ENCODE measurements at places on chromosomes 2 and 18. TPM values are rescaled to one million over a fixed set of nuclear protein-coding genes. Genes with fewer than 3 reads are reported as not detected.

DNA sequence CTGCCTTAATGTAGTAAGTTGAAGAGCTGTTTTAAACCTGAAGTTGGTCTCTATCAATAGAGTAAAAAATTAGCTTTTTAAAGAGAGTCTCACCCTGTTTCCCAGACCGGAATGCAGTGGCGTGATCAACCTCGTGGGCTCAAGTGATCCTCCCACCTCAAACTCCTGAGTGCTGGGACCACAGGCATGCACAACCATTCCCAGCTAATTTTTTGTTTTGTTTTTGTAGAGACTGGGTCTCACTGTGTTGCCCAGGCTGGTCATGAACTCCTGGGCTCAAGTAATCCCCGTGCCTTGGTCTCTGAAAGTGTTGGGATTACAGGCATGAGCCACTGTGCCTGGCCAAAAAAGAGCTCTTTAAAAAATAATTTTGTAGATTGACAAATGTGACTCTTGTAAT is 40.3 kb downstream of the CRIM1 start:
- no peak for DNase-seq
- peaks cover 2% of the 10 kb centered on the region for H3K36me3 ChIP-seq
- H3K27ac ChIP-seq = no peak overlapping the region
- H3K27me3 ChIP-seq = no peaks in the 10 kb centered on the region
- H3K4me1 ChIP-seq = no peaks in the 10 kb centered on the region

GRCh38 chr18:55240978-55241377 is 281.7 kb upstream of the CCDC68 start:
- H3K4me3 ChIP-seq = no peak overlapping the region
- H3K36me3 ChIP-seq = peaks cover 13% of the 10 kb centered on the region
- H3K27ac ChIP-seq = peak overlapping the region; percentile 37
- H3K4me1 ChIP-seq = peaks cover 13% of the 10 kb centered on the region
- peak; percentile 69 for DNase-seq
- H3K27me3 ChIP-seq = no peaks in the 10 kb centered on the region

IFT172 gene
- total RNA-seq = 17.8 TPM

RGPD4 gene
- 0.04 TPM for total RNA-seq

- no peak for DNase-seq
- H3K4me3 ChIP-seq = no peak overlapping the region
- H3K4me1 ChIP-seq = no peaks in the 10 kb centered on the region
- H3K27me3 ChIP-seq = peaks cover 3% of the 10 kb centered on the region
- no peaks in the 10 kb centered on the region for H3K36me3 ChIP-seq
These were observed 17.0 kb downstream of the CYP27A1 start for GRCh38 chr2:218798767-218799504.

DNA sequence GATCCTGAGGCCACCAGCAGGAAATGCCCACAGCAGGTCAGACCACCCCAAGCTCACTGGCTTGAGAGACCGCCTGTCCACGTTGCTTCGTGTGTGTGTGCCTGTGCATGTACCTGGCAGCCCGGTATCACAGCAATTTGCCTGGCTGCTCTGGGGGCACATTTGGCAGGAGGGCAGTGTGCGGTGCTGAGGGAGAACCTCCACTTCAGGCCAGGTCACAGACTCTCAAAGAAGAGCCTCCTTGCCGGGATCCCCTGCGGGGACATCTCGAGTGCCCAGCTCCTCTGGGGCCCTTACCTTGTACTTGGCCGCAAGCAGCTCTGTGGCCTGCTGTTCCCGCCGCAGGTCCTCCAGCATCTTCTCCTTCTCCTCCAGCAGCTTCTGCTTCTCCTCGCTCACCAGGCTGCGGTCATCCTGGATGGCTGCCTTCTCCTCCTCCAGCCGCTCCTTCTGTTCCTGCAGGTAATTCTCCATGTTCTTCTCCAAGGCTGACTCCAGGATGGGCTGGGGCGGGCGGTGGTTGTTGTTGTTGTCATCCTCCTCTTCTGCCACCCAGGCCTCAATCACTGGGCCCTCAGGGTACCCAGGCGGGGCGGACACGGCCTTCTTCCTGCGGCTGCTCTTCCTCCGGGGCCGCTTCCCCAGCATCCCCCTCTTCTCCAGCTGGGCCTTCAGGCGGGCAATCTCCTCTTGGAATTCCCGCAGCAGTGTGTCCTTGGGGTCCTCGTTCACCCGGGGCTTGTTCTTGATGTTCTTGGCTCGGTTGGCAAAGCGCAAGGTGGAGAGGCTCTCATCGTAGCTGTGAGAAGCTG is 2.0 kb downstream of the KIF3C start:
- no peaks in the 10 kb centered on the region for H3K27me3 ChIP-seq
- H3K36me3 ChIP-seq = no peaks in the 10 kb centered on the region
- DNase-seq = no peak
- no peak overlapping the region for H3K27ac ChIP-seq
- H3K4me1 ChIP-seq = peaks cover 19% of the 10 kb centered on the region
- no peak overlapping the region for H3K4me3 ChIP-seq

DNA sequence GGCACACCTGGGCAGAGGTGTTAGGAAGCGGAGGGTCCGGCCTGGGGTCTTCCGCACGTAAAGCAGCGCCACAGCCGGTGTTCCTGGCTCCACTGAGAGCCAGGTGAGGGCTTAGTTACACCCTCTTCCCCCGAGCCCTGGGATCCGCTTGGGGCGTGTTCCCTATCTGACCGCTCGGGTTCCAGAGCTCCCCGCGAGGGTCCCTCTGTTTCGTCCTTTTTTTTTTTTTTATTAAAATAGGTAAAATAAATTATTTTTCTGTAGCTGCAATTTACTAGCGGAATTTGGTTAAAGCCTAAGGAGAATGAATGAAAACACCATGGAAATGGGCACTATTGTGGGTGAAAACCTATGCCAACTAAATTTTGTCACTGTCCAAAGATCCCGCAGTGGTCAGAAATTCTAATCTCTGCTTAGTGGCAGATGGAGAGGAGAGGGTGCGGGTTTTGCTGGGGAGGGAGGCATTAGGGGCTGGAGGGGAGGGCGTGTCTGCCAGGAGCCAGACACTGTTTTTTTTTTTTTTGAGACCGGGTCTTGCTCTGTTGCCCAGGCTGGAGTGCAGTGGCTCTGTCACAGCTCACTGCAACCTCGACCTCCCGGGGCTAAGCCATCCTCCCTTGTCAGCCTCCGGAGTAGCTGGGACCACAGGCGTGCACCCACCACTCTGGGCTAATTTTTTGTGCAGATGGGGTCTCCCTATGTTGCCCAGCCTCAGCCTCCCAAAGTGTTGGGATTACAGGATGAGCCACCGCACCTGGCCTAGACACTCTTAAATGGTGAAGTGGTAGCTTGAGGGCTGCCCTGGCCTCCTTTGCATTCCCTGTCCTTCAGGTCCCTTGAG is 834 bp downstream of the PDCL3 start:
- no peak for DNase-seq
- peak overlapping the region; percentile 94 for H3K27ac ChIP-seq
- peaks cover 11% of the 10 kb centered on the region for H3K4me1 ChIP-seq
- H3K36me3 ChIP-seq = peaks cover 27% of the 10 kb centered on the region
- no peaks in the 10 kb centered on the region for H3K27me3 ChIP-seq
- H3K4me3 ChIP-seq = peak overlapping the region; percentile 98

SKOR2 gene
- total RNA-seq = not detected

CIB4 gene
- total RNA-seq = not detected

DNA sequence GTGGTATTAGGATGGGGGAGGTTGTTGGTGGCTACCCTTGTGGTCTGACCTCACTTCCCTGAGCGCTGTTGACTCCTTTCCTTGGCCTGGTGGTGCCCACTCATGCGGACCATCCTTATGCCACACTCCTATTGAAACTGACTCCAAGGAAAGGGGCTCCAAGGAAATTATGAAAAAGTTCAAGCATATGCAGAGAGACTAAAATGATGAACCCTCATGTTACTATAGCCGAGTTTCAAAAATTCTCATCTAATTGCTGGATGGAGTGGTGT is 96.2 kb upstream of the STPG4 start:
- no peak overlapping the region for H3K27ac ChIP-seq
- no peaks in the 10 kb centered on the region for H3K36me3 ChIP-seq
- H3K4me1 ChIP-seq = peaks cover 12% of the 10 kb centered on the region
- no peak overlapping the region for H3K4me3 ChIP-seq
- DNase-seq = no peak
- no peaks in the 10 kb centered on the region for H3K27me3 ChIP-seq

GRCh38 chr18:46099463-46099862 is 1.4 kb upstream of the ATP5F1A start:
- no peak overlapping the region for H3K4me3 ChIP-seq
- H3K4me1 ChIP-seq = peaks cover 10% of the 10 kb centered on the region
- H3K36me3 ChIP-seq = peaks cover under 1% of the 10 kb centered on the region
- H3K27me3 ChIP-seq = no peaks in the 10 kb centered on the region
- no peak for DNase-seq

- H3K27ac ChIP-seq = no peak overlapping the region
- no peaks in the 10 kb centered on the region for H3K27me3 ChIP-seq
- peaks cover 6% of the 10 kb centered on the region for H3K4me1 ChIP-seq
- peaks cover 11% of the 10 kb centered on the region for H3K36me3 ChIP-seq
These were observed 18.2 kb downstream of the IWS1 start for GRCh38 chr2:127508023-127508630.

NEU2 gene
- not detected for total RNA-seq

DNA sequence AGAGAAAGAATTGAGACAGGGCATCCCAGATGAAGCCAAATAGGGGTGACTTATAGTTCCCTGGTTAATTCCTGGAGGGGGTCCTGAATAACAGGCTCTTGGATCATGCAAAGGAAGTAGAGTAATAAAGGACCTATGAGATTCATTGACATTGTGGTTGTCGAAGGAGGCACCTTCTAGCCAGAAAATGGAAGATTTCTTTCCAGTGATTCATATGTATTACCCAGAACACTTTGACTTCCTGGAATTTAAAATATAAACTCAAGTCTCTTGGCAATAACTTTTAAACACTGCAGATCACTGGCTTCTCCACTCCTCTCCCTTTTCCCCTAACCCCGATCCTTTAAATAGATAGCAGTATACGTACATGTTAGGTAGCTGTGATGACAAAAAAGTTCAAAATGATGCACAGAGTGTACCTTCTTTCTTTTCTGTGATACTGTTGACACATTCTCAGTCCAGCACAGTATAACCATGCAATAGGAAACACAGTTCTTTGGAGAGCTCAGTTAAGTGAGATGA is 211.8 kb downstream of the LTBP1 start:
- no peaks in the 10 kb centered on the region for H3K4me1 ChIP-seq
- H3K36me3 ChIP-seq = no peaks in the 10 kb centered on the region
- H3K4me3 ChIP-seq = no peak overlapping the region
- DNase-seq = no peak
- no peaks in the 10 kb centered on the region for H3K27me3 ChIP-seq

DNA sequence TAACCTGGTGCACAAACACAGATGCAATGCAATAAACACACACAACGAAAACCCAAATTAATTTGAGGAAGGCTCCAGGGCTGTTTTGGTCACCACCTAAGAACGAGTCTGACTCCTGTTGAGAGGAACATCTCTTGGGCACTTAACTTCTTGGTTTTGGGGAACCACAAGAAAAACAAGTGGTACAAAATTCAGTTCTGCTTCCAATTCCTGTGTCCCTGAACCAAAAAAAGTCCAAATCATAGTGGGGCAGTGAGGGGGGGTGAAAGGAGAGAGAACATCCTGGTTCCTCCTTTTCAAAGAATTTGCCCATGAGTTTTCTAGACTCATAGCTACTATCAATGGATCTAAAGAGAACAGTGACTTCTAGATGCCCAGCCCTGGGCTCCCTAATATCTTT is 143.6 kb downstream of the COL4A4 start:
- no peaks in the 10 kb centered on the region for H3K4me1 ChIP-seq
- no peaks in the 10 kb centered on the region for H3K36me3 ChIP-seq
- DNase-seq = peak; percentile 18

DNA sequence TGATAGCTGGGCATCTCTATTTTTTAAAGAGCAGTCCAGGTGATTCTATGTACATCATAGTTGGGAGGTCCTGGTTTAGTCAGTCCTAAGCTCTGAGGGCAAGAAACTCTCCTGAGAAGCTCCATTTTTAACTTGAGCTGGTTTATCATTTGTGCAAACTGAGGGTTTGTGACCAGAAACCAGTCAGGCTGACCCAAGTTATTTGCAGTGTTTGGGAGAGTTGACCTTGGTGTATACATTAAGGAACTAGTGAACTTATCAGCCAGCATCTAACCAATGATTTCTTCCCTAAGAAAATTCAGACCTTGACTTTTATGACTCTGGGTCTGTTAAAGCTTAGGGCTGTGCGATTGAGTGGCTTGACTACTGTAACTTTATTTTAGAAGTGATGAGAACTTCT is 10.6 kb upstream of the MGAT5 start:
- H3K27me3 ChIP-seq = no peaks in the 10 kb centered on the region
- H3K36me3 ChIP-seq = no peaks in the 10 kb centered on the region
- DNase-seq = no peak
- H3K27ac ChIP-seq = no peak overlapping the region
- H3K4me3 ChIP-seq = no peak overlapping the region

DNA sequence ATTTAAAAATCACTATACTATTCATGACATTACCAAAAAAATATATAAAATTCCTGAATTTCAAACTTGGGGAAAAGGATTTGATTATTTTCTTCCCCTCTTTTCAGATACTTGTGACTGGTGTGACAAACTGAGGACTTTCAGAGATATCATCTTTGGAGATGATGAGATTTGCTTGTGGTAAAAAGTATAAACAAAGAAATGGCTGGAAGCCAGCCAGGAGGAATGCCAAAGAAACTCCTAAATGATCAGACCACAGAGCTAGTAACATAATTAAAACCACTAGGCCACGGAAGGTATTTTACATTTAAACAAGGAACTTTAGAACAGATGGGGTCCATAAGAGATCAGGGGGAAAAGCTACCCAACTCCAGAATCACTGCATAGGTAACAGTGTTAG is 58.7 kb downstream of the PIGN start:
- no peaks in the 10 kb centered on the region for H3K36me3 ChIP-seq
- H3K4me3 ChIP-seq = no peak overlapping the region
- peak; percentile 19 for DNase-seq
- H3K27ac ChIP-seq = no peak overlapping the region
- H3K27me3 ChIP-seq = no peaks in the 10 kb centered on the region
- no peaks in the 10 kb centered on the region for H3K4me1 ChIP-seq

GRCh38 chr2:176612036-176612435 is 342.8 kb downstream of the MTX2 start:
- no peaks in the 10 kb centered on the region for H3K27me3 ChIP-seq
- H3K27ac ChIP-seq = no peak overlapping the region
- DNase-seq = peak; percentile 56
- H3K36me3 ChIP-seq = no peaks in the 10 kb centered on the region
- no peak overlapping the region for H3K4me3 ChIP-seq

GRCh38 chr2:202494300-202495229 is 118.4 kb downstream of the BMPR2 start:
- peak; percentile 79 for DNase-seq
- no peak overlapping the region for H3K27ac ChIP-seq
- H3K4me1 ChIP-seq = peaks cover 4% of the 10 kb centered on the region
- peaks cover 16% of the 10 kb centered on the region for H3K36me3 ChIP-seq
- H3K4me3 ChIP-seq = no peak overlapping the region
- H3K27me3 ChIP-seq = no peaks in the 10 kb centered on the region
